Stimulated activated naive CD8-positive, alpha-beta T cell treated with anti-CD3 and anti-CD28 coated beads, Interleukin-15, Interleukin-2, amounts not matched to agents 100 U/mL and 50 U/mL, for 24 hours (primary cell): ENCODE measurements at places on chromosomes 11 and 22.

GRCh38 chr11:122085264-122085663, 30.8 kb downstream of the BLID start:
- no peak for DNase-seq

DNA sequence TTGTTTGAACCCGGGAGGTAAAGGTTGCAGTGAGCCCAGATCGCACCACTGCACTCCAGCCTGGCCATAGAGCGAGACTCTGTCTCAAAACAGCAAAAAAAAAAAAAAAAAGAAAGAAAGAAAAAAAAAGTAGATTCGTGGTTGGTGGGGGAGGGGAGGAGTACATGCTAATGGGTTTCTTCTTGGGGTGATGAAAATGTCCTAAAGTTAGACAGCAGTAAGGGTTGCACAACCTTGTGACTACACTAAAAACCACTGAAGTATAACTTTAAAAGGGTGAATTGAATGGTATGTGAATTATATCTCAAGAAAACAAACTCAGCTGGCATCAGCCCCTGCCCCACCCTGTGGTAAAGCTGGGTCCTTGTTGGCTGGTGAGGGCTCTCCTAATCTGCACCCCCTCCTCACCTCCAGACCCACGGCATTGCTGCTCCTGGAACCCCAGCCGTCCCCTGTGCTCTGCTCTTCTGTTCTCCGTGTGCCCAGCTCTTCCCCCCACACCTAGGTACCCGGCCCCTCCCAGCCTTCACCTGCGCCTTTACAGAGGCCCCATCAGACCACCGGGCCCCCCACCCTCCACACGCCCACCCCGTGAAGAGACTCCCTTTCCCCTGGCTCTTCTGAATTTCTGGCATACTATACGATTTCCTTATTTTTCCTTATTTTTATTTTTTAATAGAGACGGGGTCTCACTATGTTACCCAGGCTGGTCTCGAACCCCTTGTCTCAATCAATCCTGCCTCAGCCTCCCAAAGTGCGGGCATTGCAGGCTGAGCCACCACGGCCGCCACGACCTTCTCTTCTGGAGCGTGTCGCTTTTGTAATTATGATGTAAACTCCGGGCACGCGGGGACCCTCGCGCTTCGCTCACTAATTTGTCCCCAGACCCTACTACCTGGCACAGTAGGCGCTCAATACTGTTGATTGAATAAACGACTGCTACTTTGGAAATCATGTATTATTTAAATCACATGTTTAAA, 924 bp upstream of the FADD start:
- DNase-seq = no peak

- DNase-seq = no peak
Observed at GRCh38 chr22:19478045-19478900, 720 bp downstream of the UFD1 start.

GRCh38 chr11:123122341-123122740, 60.4 kb upstream of the HSPA8 start:
- no peak for DNase-seq
